ENCODE measurements at places on chromosomes 12 and 14.

- DNase-seq = no peak
These were observed 763.9 kb downstream of the NRXN3 start for GRCh38 chr14:78933948-78934524.

DNA sequence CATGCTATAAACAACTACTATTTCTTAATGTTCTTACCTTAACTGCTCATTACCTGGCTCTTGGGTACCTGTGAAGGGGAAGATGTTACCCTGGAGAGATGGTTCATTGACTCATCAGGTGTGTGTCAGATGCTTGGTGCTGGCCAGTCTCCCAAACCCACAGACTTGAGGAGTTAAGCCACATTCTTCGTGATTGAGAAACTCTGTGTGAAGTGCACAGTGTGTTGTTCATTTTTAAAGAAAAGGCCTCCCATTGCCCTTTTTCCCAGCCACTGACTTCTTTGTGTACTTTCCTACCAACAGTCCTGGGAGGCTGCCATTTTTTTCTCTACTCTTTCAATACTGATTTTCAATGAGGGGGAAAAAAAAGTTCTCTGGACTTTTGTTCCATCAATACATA lies 3.2 kb downstream of the MGST1 start:
- peak; percentile 46 for DNase-seq

- DNase-seq = no peak
These were observed 127.3 kb upstream of the TMPO start for GRCh38 chr12:98388126-98388525.

- no peak for DNase-seq
These were observed 26.4 kb upstream of the GPR132 start for GRCh38 chr14:105091517-105092170.

DNA sequence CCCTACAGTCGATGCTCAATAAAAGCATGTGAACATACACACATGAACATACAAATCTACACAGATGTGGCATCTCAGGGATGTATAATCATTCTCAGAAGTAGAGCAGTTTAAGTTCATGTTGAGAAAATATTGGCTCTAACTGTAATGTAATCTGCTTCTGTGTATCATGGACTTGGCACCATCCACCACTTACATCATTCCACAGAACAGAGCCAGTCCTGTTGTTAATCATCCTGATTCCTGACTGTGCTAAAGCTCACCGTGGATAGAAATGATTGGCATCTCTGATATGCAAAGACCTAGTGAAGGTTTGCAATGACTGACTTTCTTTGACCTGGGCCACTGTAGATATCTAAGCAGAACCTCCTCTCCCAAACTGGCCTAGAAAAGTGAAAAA lies 1141.3 kb downstream of the BCL11B start:
- DNase-seq = no peak

- no peak for DNase-seq
These were observed 186.4 kb upstream of the PRMT8 start for GRCh38 chr12:3304436-3305165.

- no peak for DNase-seq
These were observed 15.2 kb upstream of the LRP1-AS start for GRCh38 chr12:57162553-57163125.

DNA sequence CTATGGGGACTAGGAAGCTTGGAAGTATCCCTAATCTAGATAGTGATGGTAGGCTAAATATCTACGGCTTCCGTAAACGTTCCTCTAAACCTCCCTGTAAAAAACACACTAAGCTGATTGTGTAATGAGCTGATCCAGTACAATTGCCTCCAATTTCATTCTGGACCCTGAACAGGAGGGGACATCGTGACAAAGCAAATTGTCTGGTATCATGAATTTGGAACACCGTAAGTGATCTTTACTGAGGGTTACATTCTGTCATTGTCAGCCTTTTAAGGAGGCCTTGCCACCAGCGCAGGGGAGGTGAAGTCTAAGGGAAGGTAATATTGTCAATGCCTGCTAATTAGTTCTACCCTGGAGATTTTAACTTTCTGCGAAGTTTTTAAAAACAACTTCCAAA lies 487 bp upstream of the MGST1 start:
- DNase-seq = no peak

Measured in inflammatory macrophage treated with lipopolysaccharide for 1 hour (primary cell).